ENCODE measurements at places on chromosomes 11 and 22.

DNA sequence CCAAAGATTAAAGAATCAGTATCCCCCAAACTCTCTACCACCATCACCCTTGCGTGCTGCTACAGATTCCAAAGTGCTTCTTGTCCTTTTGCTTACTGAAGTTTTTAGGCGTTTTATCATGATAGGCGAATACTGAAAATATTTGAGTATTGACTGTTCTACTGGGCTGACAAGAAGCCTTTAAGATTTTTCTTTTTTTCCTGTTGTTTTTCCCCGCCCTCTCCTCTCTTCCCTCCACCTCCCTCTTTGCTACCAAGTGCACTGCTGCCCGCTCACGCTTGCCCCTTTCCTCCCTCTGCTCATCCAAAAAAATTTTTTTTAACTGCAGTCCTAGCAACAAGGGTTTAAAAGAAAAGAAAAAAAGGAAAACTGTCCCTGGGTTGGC lies 679 bp downstream of the SPCS2 start:
- no peak for DNase-seq

DNA sequence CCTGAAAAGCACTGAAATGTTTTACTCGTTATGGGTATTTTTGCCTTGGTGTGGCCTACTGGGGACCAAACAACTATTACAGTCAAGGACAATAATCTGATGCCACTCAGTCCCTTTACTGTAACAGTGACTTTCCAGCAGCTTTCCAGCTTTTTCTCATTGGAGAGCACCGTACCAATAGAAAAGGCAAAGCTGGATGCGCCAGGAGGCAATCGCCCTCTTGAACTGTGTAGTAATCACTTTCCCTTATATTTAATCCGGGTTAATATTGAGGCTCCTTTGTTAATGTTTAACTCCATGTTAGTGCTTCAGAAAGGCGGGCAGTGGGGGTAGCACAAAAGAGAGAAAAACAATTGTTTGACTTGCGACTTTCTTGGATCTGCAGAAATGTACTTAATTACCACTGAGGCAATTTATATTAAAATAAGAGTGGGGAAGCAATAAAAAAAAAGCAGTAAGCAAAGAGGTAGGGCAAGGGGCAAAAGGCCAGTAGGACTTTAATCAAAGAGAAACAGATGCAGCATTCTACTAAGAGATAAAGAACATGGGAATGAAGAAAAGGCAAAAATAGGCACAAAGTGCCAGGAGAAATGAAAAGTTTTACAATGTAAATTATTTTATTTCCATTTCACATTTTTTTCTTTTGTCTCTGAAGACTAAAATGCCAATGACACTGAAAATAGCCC lies 81.6 kb downstream of the LRRC4C start:
- no peak for DNase-seq

DNA sequence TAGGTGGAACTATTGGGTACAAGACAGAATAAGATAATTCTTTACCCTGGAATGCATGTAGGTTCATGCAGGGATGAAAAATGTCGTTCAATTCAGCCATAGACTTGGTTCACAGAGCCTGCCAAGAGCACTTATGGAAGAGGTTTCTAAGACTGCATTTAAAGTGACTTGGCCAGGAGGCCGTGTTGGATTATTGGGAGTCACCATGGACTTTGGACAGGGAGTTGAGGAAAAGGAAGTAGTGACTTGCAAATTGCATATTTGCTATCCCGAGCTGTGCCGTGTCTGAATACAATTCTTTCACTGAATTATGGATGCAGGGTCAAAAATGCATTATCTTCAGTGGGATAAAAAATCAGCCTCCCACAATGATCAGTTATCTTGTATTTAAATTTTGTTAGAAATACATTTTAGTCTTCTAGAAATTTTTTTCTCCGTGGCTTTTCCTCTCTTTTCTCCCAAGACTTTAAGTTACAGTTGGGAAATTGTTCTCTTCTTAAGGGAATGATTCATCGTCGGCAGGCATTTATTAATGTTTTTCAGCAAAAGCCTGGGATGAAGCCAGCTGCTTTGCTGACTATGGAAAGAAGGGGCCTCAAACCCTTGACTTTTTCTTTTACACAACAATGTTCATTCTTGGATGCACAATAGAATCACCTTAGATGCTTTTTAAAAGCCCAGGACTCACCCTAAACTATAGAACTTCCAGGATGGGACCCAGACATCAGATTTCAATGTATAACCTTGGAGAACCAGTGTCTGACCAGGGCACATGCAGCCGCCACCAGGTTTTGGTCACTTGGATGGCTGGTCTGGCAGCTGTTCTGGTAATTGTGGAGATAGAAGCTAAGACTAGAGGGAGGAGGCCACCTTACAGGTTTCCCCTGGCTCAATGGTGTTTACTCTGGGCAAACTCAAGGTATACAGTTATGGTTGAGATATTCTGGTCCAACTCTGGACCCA lies 70.8 kb downstream of the FAT3 start:
- no peak for DNase-seq

DNA sequence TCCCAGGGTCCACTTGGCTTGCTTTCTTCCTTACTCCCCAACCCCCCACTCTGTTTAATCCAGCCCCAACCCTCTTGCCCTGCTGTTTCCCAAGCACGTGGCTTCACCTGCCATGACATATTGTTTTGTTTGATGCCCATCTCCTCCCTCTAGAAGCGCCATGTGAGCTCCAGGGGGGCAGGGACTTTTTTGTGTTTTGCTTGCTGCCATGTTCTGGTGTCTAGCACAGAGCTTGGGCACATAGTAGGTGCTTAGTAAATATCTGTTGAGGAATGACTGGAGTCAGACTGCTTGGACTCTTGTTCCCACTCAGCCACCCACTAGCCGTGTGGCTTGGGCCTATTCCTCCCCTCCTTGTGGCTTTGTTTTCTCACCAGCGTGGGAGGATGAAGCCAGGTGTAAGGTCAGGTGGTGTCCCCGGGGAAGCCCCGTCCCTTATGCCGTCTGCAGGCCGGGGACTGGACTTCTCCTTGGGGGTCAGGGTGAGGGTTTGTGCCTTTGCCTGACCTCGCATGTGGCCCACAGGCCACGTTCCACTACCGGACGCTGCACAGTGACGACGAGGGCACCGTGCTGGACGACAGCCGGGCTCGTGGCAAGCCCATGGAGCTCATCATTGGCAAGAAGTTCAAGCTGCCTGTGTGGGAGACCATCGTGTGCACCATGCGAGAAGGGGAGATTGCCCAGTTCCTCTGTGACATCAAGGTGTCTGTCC lies 3.8 kb downstream of the AIP start:
- DNase-seq: no peak

DNA sequence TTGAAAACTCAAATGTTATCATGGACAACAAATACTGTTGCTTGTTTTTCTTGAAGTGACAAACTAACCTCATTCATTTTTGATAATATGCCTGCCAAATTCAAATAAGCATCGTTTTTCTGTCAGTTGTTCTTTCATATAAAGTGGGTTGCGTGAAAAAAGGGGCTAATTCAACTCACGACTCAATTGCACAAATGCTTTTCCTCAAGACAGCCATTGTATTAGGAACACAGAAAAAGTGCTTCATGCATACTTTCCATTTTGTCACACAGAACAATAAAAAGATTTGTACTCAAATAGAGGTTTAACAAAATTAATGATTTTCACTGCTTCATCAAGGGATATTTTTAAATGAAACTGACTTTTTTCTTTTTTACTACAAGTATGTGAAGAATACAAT lies 94.6 kb upstream of the ALKBH3 start:
- no peak for DNase-seq

DNA sequence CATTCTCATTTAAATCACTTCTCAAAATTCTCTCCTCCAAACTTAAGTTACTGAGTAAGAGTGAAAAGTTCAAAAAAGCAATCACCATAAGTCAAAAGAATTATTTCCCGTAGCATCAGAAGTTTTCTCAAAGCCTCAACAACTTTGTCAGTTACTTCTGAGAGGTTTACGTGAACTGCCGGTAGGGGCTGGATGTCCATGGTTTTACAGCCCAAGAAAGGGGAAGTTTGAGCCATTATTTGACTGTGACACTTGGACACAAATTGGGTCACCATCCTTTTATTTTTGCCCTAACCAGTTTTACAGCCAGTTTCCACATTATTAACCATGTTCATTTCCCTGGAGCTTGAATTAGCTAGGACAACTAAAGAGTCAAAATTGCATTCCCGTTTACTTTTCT lies 7.5 kb downstream of the POU2AF3 start:
- DNase-seq: no peak

- DNase-seq: no peak
Observed at GRCh38 chr22:50483106-50483505, 1.8 kb downstream of the ADM2 start.

DNA sequence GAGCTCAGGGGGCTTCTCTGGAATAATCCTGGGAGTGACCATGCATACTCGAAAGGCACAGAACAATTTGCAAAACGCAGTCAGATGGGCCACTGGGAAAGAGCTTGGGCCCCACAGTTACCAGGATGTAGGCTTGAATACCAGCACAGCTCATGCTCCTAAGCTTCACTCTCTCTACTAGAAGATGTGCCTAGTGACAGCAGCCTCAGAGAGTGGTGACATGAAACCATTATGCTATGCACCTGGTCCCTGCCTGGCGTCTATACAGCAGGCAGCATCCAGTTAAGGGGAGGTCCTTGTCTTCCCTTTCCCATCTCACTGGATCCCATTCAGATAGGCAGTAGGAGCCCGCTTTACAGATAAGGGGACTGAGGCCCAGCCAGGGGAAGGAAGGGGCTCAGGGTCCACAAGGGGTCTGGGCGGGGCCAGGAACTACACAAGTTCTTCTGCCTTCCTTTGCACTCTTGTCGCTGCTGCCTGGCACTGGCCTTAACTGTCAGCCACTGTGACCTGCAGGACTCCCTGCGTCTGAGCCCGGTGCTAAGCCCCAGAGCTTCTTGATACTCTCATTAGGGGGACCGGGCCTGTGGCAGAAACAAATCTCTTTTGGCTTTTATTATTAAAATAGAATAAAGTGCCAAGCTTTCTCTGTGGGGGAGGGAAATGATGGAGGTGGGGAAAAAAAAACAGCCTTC lies 21.2 kb upstream of the RASD2 start:
- DNase-seq: no peak

DNA sequence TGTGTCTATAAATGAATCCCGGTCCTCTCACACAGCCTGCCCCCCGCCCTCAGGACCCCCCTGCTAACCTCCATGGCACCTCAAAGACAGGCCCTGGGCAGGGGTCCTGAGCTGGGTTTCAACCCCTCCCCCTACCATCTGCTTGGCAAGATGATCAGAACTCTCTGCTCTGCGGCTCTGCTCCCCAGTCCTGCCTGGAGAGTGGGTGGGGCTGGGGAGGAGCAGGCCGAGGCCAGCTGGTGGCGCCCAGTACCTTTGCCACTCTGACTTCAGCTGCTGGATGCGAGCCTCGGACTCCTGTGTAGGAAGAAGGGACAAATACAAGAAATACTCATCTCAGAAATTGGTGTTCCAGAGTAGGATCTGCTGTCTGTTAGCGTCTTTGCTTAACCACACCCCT lies 15.0 kb downstream of the SUN2 start:
- no peak for DNase-seq

DNA sequence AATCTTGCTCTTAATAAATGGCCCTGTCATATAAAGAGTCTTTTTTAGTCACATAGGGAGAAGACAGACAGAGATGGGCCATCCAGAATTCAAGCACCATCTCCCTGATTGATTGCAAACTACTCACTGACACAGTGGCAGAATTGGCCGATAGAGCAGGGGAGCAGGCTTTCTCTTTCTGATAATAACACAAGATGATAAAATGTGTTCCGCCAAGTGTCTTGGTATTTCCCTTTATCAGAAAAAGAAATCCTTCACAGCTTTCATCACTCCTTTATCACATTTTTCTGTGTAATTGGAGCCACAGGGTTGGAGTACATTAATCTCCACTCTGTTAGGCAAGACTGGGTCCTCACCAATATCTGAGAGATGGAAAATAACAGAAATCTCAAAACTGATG lies 406.0 kb downstream of the TMEM135 start:
- no peak for DNase-seq

- DNase-seq: no peak
Observed at GRCh38 chr11:132111316-132111715, 740.9 kb downstream of the NTM start.
